Activated CD4-positive, CD25-positive, alpha-beta regulatory T cell treated with anti-CD3 and anti-CD28 coated beads, Interleukin-2, amount 50 U/mL, for 16 hours (primary cell): ENCODE measurements at places on chromosomes 2 and 18.

DNA sequence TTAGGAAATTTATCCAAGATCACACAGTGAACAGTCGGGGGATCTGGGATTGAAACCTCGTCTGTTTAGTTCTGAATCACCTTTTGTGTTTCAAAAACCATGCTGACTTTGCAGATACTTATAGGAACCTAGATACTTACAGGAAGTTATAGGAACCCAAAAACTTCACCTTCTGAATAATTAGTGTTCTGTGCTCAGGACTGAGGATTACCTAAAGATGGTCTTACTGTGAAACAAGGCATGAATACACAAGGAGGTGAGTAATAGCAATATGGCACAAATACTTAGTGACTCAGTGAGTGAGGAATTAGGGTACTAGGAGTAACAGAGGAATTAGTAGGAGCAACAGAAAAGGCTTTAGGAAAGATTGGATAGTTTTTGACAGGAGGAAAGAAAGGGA, 145.5 kb downstream of the LRATD1 start:
- DNase-seq, result no peak

DNA sequence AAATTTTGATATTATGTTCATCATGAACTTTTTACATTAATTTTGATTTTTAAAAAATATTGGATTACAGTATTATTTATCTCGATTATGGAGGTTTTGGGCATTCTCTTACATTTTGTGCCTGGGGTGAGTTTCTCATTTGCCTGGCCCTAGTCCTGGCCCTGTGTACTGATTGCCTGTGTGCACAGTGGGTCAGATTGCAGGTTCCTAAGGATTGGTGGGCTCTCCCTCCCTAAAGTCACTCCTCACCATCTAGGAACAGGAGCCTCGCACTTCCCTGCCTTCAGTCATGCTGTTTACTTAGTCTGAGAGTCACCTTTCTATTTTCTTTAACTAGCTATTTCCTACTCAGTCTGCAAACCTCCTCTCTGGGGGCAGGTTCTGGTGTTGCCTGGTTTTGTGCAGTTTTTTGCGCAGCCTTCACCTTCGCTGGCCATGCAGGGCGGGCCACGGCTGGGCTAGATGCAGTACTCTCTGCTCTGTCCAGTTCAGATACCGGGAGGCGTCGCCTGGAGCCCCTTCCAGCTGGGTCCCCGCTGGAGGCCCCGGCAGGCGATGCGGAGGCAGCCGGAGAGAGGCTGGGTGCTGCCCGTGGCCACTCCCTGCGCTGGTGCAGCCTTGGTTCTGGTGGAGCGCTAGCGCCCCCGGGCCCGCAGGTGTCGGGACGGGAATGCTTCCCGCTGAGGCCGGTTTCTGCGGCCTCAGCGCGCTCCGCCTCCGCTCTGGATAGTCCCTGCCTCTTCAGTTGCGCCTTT, 23.3 kb upstream of the MC5R start:
- DNase-seq, result no peak

DNA sequence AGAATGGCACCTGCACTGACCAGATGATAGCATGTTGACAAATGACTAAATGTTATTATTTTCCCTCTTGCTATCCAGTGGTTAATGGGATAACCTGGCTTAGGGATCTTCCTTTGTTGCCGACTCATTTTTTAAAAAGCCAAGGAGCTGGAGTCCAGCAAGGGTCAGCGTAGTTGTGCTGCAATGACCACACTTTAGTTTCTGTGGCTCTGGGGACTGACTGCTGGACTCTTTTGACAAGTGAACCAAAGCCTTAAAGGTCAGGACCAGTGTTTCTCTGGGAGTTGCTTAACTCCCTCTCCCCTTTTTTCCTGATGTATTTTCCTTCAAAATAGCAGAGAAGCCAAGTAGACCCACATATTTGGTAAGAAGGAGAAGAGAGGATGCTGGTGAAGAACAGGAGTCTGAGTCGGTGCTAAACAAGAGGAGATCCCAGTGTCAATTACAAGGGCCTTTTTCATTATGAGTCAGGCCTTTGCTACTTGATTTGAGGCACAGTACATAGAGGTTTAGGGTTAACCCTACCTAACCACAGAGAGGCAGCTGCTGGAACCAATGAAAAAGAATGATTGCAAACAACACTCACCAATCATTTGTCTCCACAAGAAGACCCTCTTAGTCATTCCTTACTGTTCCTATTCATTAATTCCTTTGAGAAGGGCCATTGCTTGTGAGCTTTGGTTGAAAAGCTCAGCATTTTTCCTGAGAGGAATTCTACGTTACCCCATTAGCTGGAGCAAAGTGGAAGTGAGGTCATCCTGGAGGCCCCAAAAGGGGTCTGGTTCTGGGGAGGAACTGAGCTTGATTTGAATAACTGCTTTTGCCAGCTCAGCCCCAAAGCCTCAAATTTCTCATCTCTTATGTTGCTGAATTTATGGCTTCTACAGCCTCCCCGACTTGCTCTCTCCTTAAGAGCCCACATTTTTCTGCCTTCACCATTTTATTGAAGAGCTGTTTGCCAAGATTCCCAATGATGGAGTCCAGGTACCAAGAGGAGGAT, 137.6 kb upstream of the HNMT start:
- no peak for DNase-seq

DNA sequence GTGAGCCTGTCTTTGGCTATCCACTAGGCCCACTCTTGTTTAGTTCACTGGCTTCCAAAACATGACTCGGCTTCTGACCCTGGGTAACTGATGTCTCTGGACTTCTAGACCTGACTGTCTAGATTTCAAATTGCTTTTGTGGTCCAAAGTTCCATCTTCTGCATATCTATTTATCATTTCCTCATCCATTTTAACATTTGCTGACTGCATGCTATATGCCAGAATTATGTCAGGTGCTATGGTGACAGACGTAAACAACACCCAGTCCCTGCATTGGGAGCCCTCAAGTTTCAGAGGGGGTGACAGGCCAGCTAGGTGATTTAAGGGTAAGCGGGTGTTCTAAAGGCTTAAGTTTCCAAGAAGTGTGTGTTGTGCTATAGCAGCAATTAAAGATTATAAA, 140.9 kb downstream of the PIEZO2 start:
- no peak for DNase-seq

- DNase-seq, result no peak
These were observed 12.2 kb upstream of the ARL5A start for GRCh38 chr2:151840216-151841046.

DNA sequence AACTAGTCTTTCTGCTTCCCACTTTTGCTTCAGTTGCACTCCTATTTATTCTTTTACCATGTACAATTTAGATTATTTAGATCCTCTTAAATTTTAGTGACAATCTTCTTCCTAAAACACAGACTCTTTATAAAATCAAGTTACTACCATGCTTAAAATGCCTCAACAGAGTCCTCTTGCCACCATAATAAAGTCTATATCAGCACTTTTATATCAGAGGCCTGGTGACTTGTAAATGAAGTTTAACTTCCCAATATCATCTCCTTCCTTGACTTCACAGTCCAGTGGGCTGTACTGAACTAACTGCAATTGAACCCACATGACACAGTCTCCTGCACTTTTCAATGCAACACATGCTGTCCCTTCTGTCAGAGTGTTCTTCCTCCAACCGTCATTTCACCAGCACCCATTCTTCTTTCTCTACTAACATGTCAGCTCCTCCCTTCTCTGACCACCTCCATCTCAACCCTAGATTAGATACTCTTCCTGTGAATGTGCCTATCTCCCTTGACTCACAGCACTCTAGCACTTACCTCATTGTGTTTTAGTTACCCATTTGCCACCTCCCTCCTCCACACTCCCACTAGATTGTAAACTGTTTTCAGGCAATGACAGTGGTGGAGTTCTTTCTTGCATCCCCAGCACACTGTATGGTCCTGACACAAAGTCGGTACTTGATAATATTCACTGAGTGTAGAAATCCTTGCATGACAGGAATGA, 414.9 kb downstream of the SATB2 start:
- no peak for DNase-seq

DNA sequence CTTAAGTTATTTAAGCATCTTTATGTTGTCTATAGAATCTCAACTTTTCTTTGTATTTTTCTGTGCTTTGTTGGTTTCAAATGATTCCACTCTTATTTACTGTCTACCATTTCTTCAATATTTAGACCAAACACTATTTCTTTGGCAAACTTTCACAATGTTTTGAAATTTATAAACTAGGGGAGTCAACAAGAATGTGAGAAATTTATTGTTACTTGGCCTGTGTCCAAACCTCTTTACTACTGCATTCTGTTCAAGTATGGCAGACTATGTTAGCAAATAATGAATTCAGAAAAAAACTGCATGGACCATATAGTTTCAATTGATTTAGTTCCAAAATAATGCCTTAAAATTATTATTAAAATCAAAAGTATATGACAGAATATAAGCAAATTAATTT, 470.2 kb downstream of the FBXO15 start:
- DNase-seq, result no peak

- no peak for DNase-seq
These were observed 213.1 kb downstream of the MYO3B start for GRCh38 chr2:170391018-170391417.

DNA sequence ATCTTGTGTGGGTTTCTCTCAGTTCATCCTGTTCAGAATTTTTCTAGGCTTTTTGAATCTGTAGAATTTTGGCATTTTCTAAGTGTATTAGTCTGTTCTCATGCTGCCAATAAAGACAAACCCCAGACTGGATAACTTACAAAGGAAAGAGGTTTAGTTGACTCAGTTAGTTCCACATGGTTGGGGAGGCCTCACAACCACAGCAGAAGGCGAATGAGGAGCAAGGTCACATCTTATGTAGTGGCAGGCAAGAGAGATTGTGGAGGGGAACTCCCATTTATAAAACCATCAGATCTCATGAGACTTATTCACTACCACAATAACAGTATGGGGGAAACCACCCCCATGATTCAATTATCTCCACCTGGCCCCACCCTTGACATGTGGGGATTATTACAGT, 199.2 kb downstream of the ST6GAL2 start:
- DNase-seq, result no peak

DNA sequence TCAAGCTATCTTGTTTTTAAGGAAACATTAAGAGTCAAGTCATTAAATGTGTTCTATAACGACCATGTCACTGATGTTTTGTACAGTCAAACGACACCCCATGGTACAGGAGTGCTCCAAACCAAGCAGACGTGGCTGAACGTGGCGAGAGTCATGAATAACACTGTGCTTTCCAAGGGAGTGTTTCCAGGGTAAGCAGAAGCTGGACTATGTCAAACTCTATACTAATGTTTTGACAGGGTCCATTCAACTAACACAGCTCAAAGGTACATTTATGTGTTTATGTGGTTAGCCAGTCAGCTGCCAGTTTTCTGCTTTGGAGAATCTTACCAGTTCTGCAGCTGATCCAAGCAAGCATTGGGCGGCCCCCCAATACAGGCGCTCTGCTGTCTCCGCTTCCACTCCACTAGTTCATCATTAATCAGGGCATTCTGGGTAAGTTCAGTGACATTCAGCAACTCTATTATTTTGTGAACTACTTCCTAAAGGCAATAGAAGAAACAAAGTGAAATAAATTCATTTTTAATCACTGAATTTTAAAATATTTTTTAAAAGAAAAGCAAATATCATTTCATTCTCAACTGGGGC, 16.4 kb downstream of the STAT1 start:
- no peak for DNase-seq

DNA sequence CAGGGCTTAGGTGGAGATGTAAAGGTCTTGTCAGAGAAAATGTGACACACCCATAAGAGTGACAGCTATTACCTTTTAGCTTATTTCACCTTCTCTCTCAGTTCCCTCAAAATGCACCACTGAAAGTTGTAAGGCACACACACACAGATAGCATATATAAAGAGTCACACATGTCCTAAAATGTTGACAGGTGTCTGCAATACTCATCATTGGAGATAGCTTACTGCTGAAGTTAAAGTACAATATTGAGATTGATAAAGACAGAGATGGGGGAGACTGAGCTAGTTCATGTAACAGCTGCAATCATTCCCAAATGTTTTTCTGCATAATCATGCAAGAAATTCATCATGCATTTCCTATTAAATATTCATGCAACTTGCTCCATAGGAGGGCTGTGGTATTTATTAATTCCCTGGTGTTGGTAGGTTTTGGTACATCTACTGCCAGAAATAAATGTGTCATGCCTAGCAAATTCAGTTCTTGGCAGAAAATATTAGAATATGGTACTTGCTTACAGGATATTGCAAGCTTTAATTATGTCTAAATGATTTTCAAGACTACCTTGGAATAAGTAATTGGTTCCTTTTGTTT, 118.8 kb upstream of the RBMS1 start:
- no peak for DNase-seq

- no peak for DNase-seq
These were observed 533.1 kb downstream of the RNF144A start for GRCh38 chr2:7450188-7450832.

- no peak for DNase-seq
These were observed 157.7 kb downstream of the ANTXR1 start for GRCh38 chr2:69170661-69171060.

GRCh38 chr18:47793609-47794008, 136.8 kb downstream of the SMAD2 start:
- DNase-seq, result no peak

GRCh38 chr18:41828137-41828536, 126.9 kb upstream of the PIK3C3 start:
- DNase-seq, result no peak

- DNase-seq, result no peak
These were observed 116.8 kb downstream of the COPS8 start for GRCh38 chr2:237202288-237203030.

DNA sequence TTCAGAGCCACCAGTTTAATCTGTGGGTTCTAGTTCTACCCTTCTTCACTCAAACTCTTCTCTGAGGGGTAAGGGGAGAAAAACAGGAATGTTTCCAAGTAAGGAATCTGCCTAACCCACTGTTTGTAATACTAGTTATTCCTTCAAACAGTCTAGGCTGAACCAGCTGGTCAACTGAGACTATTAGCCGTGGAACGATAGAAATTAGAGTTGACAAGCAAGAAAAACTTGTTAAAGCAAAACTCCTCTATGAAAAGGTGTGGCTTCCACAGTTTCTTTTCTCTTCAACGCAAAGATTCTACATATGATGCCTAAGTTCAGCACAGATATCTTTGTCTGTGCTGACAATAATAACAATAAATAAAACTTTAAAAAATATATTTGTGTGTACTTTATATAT, 11.5 kb downstream of the PAIP2B start:
- DNase-seq, result no peak

GRCh38 chr18:37854396-37854795, 288.8 kb upstream of the CELF4 start:
- no peak for DNase-seq

DNA sequence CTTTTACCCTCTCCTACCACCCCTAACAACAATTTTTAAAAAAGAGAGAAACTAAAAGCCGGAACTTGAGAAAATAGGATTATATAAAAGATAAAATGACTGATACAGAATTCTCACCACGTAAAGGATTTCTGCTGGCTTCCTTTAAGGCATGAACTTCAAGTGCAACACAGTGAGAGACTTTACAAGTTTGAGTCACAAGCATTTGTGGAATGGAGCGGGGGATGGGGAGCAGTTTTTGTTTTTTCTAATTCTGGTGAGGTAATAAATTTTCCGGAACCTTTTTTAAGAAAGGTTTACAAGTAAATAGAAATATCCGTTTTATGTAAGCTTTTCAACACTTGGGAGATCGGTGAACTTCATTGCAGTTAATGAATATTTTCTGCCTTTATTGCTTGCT, 1.8 kb upstream of the CDH2 start:
- DNase-seq, result no peak

GRCh38 chr2:156708051-156708450, 271.9 kb downstream of the GPD2 start:
- no peak for DNase-seq
